ENCODE measurements at places on chromosomes 16 and 17. TPM values are rescaled to one million over a fixed set of nuclear protein-coding genes. Genes with fewer than 3 reads are reported as not detected.
A peak's percentile ranks its signal among the peaks of the same experiment; 100 is the strongest.

The MYH2 gene
- not detected for total RNA-seq

DNA sequence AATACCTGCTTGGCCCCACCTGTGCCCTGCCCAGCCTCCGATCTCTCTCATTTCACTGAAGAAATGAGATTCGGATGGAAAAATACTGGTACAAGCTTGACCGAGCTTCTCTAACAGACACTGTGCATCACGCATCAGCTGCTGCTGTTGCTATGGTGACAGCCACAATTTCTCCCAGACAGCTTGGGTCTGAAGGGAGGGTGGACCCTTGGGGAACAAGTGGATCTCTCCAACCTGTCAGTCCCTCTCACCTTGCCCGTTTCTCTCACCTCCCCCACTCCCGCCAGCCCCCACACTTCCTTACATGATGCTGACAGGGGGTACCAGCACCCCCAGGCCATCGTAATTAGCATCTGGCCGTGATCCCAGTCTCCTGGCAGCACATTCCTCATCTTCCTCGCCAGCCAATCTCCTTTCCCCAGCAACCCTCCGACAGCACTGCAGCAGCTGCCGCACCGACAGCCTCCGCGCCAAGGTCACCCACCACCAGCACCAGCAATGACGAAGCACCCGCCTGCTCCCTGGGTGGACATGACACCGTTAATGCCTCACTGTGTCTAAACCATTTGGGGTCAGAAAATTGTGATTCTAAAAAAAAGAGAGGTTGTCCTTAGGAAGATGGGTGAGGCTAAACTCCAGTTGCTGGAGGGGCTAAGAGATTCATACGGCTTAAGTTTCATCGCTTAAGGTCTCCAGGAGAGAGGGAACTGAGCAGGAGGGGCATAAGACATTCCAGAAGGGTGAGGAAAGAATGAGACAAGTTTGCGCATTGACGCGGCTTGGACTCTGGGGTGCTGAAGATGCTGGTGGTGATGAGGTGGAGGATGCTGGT, 58.6 kb upstream of the TNRC6A start:
- DNase-seq: peak; percentile 17

GRCh38 chr17:55760643-55761355, 9.9 kb downstream of the PCTP start:
- no peak for DNase-seq

The RTN4RL1 gene
- total RNA-seq: 0.07 TPM

DNA sequence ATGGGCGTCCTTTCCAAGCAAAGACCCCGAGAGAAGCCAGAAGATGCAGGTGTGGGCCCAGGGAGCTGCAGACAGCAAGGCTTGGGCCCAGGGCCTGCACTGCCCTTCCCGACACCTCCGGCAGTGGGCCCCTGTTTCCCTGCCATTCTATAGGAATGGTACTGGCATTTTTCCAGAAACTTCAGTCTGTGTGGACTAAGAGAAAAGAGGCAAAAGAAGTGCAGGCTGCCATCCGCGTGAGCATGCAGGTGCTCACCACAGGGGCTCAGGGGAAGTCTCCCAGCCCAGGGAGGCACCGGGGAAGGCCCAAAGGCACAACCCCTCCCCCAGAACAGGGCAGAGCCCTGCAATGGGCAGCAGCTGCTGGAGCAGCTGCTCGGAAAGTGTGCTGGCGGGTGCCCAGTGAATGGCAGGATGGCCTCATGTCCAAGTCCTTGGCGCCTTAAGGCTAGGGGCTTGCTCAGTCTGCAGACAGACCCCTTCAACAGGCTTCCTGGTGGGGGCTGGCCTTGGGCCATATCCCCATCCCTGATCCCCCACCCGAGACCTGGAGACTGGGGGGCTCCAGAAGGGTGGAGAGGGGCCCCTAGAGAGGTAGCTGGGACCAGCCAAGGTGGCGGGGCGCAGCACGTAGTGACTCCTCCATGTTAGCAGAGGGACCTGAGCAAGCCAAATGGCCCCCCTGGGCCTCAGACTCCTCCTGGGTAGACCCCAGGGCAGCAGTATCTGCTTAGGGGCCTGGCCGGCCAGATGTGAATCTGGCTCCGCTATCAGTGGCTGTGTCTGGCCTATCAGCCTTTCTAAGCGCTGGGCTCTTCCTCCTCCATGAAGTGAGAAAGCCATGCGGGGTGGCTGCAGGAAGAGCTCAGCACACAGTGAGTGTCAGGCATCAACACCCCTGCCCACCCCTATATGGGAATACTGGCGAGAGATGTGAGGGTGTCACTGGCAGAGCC, 6.7 kb upstream of the TPPP3 start:
- no peak for DNase-seq

- DNase-seq: no peak
These were observed 6.0 kb upstream of the TNFRSF13B start for GRCh38 chr17:16977932-16978331.

DNA sequence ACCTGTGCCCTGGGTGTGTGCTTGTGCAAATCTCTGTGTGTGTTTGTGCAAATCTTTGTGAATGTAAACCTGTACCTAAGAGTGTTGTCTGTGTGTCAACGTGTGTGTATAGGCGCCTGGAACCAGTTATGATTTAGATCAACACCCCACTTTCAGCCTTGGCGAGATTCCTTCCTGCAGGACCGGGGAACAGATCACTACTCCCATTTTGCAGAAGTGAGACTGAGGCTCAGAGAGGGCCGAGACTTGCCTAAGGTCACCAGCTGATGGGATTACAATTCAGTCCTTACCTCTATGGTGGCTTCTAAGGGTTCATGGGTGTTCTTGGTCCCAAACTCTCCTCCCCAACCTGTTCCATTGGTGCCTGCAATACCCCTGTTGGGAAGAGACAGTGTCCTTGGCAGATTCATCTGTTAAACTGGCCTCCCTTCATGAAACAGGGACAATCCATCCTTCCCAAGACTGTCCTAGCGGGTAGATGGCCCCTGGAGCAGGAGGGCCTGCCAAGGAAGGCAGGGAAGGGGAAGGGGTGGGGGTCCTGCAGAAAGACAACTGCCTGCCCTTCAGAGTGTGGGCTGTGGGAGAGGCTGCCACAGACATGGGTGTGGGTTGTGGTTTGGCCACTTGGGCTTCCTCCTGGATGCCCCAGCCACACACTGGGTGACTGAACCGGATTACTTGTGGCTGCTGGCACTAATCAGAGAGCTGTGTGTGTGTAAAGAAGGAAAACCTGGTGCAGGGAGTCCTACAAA, 6.9 kb upstream of the MAPK7 start:
- peak; percentile 43 for DNase-seq

The RRAD gene
- total RNA-seq: 0.99 TPM

- no peak for DNase-seq
These were observed 2.5 kb downstream of the EIF1 start for GRCh38 chr17:41691031-41691777.

GRCh38 chr16:85004587-85005205, 6.6 kb downstream of the ZDHHC7 start:
- no peak for DNase-seq

DNA sequence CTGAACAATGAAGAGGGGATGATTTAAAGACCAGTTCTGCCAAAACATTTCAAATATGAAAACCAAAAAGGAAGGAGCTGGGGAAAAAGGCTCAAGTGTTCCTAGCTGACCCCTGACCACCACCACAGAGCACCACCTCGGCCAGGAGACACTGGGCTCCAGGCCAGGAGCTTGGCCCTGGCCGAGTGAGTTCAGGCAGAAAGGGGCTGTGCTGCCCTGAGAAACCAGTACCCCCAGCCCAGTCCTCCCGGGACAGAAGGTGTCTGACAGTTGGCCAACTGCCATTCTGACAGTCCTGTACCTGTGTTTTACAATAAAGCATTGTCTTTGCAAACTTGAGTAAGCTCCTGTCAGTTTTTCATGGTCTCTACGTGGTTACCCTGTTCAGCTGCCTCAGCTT, 98.2 kb downstream of the VPS53 start:
- DNase-seq: no peak

GRCh38 chr17:33210285-33210684, 82.8 kb downstream of the ASIC2 start:
- DNase-seq: no peak

The OR2C1 gene
- not detected for total RNA-seq
